Fibroblast of mammary gland (primary cell): ENCODE measurements at places on chromosomes 11 and 22.
A peak's percentile ranks its signal among the peaks of the same experiment; 100 is the strongest.

DNA sequence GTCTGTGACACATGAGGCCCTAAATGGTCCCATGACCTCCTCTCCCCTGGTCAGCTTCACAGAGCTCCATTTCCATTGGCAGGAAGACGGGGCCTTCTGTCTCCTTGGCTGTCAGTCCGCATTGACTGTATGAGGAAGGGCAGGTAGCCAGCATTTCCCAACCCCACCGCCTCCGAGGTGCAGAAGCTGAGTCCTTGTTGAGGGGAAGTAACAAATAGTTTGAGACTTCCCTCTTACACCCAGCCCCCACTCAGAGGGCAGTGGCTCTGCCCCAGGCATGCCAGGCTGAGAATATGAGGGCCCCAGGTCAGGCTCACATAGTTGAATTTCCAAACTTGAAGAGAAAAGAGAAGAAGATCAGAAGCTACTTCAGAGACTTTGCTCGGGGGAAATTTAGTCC is 611.1 kb downstream of the BRD1 start:
- no peak for DNase-seq

- DNase-seq = no peak
These were observed 27.9 kb upstream of the MYEOV start for GRCh38 chr11:69265911-69266510.

GRCh38 chr22:30216710-30217109 is 29.8 kb downstream of the LIF start:
- DNase-seq = no peak

- peak; percentile 81 for DNase-seq
These were observed 841 bp upstream of the EIF4G2 start for GRCh38 chr11:10809373-10810160.

DNA sequence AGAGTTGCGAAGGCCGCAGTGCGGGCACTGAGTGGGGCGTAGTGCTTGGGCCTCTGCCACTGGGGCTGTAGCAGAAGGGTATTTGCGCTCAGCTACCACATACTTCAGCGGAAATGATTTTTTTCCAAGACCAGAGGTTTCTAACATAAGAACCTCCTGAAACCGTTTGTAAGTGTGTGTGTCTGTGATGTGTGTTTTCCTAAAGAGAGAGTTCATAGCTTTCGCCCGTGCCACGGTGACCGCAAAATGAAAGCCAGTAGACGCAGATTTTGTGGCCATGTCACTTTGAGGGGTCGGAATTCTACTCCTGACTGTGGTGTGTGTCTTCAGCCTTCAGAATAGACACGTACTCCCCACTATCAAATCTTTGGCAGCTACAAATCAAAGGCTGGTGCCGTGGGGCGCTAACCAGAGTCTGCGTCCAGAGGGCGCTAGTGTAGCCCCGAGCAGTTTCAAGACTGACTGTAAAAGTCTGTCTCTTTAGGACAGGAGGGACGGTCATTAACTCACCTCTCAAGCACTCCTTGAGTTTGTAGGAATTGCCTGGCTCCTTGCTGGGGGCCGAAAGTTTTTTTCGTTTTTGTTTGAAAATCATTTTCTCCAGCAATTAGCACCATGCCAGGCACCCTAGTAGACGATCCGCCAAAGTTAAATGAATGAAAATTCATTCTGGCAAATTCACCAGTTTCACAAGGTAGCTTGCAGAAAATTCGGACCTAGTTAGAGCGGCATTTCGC is 2.5 kb upstream of the CALCA start:
- peak; percentile 47 for DNase-seq

- DNase-seq = no peak
These were observed 384.5 kb downstream of the TBC1D22A start for GRCh38 chr22:47146941-47147340.

GRCh38 chr11:46176421-46176820 is 55.2 kb upstream of the PHF21A start:
- DNase-seq = no peak

- no peak for DNase-seq
These were observed 29.8 kb downstream of the CABIN1 start for GRCh38 chr22:24040946-24041345.

DNA sequence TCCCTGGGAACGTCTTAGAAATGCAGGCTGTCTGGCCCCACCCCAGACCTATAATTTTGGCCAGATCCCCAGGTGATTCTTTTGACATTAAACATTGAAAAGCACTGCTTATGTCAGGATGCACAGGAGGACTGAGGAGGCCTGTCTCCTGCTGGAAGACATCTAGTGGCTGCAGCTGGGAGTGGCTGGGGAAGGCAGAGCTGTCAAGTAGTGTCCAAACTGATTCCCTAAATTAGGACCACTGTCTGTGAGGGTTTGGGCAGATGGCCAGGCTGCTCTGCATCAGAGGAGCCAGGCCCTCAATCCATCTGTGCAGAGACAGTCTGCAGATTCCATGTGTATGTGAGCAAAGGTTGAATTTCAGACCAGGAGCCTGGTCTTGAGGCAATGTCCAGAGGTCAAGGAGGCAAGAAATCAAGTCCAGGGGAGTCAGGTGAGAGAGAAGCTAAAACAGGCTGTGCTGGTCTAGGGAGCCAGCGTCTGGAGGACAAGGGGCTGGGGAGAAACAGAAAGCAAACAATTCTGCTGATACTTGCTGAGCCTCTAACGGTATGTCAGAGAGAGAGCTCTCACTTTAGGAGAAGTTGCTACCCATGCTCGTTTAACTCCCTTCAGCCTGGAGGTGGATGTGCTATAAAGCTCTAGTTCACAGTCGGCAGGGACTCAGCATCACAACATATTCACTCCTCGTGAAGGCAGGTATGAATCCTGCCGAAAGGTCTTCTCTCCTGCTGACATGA is 15.3 kb upstream of the SYTL2 start:
- DNase-seq = peak; percentile 60

DNA sequence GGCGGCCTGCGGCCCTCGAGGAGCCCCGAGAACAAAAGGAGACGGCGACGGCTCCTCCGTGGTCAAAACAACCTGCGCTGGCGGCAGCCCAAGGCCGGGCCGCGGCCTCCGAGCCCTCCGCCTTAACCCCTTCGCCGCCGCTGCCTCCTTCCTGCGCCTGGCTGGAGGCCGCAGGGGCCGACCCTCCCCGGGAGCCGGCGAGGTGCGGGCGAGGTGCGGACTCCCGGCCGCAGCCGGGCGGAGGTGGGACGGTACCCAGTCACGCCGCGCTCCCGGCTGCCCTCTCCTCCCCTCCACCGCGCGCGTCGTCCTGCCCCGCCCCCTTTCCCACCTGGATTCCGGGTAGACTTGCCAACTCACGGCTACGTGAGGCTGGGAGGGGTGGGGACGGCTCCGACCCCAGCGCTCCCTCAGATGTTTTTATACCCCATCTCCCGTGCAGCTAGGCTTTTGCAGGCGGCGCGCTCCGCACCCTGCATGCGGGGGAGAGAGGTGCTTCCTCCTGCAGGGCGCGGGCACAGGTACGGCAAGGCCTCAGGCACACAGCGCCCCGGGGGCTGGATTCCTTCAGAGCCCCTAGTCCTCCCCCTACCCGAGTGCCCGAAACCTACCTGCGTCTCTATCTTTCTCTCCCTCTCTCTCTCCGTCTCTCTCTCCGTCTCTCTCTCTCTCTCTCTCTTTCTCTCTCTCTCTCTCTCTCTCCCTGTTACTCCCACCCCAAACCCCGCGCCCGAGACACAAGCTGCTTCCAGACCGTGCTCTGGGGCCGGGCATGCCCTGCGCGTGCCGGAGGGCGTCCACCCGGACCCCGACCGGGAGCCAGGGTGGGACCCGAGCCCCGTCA is 2.0 kb downstream of the PDGFB start:
- no peak for DNase-seq

GRCh38 chr11:20156876-20157613 is 3.2 kb downstream of the DBX1 start:
- no peak for DNase-seq

DNA sequence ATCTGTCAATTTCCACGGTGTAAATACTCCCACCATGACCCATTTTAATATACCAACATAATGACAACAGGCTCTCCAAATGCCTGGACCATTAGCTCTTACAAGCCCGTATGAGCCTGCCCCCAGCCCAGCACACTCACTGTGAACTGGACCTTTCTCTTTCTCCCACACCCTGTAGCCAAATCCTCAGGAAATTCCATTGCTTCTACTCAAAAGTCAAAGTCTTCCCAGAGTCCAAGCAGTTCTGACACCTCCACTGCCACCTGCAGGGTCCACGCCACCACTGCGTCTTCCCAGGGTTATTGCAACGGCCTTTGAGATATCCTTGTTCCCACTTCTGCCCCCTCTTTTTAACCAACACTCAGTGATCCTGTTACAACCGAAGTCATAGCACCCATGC is 110.1 kb upstream of the ASPHD2 start:
- DNase-seq = no peak

DNA sequence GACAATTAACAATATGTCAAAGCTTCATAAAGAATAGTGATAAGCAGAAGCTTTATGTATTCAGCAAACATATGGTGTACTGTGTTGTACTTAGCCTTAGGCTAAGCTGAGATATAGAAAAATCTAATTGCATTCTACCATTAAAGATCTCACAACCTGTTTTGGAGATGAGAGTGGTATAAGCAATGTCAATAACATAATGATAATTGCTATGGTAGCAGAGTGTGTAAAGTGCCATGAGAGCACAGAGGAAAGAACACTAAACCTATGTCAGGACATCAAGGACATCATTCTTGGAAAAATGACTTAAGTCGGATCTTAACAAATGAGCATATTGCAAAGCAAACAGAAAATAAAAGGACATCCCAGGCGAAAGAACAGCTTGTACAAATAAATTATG is 28.6 kb upstream of the ANGPTL5 start:
- DNase-seq = no peak

- DNase-seq = peak; percentile 60
These were observed 1.3 kb upstream of the ESAM start for GRCh38 chr11:124763156-124763947.

DNA sequence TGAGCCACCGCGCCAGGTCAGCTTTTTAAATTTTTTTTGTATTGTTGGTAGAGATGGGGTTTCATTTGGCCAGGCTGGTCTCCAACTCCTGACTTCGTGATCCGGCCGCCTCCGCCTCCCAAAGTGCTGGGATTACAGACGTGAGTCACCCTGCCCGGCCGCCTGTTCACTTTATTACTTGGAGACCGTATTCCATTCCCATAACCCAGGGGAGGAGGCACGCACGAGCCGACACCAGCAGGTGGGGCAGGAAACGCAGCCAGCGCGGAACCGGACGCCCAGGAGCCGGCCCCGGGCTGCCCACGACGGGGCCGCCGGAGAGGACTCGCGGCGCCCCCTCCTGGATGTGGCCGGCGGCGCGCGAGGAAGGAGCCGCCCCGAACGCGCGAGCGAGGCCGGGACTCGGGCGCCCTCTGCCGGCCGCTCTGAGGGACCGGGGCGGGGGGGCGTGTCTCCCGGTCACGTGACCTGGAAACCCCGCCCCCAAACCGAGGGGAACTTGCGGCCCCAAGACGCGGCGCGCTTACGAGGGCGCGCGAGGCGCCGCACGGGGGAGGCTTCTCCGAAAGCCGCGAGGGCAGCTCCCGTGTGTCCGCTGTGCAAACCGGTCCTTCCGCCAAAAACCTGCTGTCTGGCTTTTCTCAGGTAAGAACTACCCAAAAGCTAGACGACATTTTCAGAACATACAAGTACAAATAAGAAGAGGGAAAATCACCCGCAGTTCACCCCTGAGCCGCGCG is 11.6 kb upstream of the RNH1 start:
- DNase-seq = peak; percentile 96

- DNase-seq = peak; percentile 44
These were observed 81.1 kb downstream of the LARGE2 start for GRCh38 chr11:46003572-46003971.

GRCh38 chr22:47047321-47048122 is 285.1 kb downstream of the TBC1D22A start:
- DNase-seq = no peak

DNA sequence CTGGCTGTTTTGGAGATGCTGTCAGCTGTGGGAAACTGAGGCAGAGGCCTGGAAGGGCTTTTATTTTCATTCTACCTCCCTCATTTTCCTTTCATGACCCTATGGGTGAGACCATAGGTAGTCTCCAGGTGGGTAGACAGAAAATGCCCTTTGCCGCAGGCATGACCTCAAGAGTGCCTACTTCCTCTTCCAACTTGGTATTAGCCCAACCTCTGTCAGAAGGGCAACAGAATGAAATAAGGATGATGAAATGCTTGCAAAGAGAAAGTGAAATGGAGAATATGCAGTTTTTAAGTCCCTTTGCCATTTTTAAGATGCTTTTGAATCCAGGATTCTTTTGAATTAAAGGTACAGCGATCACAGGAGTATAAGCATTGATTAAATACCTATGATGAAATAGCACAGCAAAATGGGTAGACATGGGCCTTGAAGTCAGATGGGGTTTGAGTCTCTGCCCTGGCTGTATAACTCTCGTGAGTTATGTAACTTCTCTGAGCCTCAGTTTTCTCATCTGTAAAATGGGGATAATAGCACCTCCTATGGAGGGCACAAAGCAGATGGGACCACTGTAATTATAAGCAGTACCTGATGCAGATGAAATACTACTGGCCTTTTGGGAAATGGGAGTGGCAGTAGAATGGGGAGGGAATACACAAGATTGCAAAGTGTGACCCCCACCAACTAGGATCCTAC is 3.7 kb downstream of the ASPHD2 start:
- DNase-seq = no peak

DNA sequence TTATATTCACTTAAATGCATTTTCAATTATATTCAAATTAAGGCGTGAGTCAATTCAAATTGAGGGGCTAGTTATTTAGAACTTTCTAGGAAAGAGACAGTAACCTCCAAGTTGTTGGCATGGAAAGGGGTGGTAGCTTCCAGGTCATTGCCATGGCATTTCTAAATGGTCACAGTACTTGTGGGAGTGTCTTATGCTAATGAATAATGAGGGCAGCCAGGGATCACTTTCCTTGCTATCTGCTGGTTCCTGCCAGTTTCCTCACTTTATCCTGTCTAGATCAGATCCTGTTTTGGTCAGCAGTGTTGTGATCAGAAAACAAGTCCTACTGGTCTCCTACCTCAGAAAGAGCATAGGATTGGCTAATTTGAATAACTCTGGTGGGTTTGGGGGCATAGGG is 21.8 kb upstream of the RNASEH2C start:
- no peak for DNase-seq

- peak; percentile 77 for DNase-seq
These were observed 421.6 kb downstream of the METTL15 start for GRCh38 chr11:28529540-28530410.

GRCh38 chr22:41289671-41290070 is 3.7 kb upstream of the RANGAP1 start:
- DNase-seq = no peak

- no peak for DNase-seq
These were observed 1219.8 kb upstream of the RAG2 start for GRCh38 chr11:37817727-37818270.
